ENCODE measurements at places on chromosomes 1 and 21. TPM values are rescaled to one million over a fixed set of nuclear protein-coding genes. Genes with fewer than 3 reads are reported as not detected.
A peak's percentile ranks its signal among the peaks of the same experiment; 100 is the strongest.

DNA sequence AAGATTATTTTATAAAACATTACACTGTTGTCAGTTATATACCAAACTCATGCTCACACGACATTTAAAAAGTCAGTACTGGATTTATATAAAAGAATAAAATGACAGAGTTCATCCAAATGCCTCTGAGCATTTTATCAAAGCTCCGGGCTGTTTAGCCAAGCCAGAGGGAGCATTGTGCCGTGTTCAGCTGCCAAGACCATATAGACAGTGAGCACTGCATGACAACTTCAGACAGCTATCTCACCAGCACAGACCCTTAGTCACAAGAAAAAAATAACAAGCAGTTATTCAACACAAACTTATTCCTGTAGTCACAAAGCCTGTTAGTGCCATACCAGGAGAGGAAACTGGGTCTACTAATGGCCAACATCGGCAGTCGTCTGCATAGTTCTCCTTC is 88.0 kb upstream of the PBX1 start:
- no peaks in the 10 kb centered on the region for H3K27me3 ChIP-seq
- DNase-seq: no peak
- no peaks in the 10 kb centered on the region for H3K4me1 ChIP-seq
- H3K27ac ChIP-seq: no peak overlapping the region
- H3K4me3 ChIP-seq: no peak overlapping the region

LCE3D gene
- not detected for total RNA-seq

DNA sequence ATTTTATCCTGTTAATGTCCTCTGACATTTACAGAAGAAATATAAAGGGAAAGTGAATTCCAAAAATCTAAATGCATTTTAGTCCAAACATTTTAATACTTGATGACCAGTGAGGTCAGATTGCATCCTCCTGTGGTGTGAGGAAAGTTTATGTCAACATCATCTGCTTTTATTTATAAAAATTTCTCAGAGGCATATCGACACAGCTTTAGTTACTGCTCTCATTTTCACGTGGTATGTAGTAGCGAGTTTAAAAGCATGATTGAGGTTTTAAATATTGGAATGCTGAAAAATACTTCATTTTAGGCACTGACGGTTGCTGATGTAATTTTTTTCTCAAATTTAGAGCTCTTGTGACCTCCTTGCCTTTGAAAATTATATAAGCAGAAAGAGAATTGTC is 234.8 kb downstream of the HMCN1 start:
- no peak overlapping the region for H3K4me3 ChIP-seq
- H3K36me3 ChIP-seq: no peaks in the 10 kb centered on the region
- H3K4me1 ChIP-seq: no peaks in the 10 kb centered on the region
- peak; percentile 9 for DNase-seq
- H3K27me3 ChIP-seq: no peaks in the 10 kb centered on the region

DNA sequence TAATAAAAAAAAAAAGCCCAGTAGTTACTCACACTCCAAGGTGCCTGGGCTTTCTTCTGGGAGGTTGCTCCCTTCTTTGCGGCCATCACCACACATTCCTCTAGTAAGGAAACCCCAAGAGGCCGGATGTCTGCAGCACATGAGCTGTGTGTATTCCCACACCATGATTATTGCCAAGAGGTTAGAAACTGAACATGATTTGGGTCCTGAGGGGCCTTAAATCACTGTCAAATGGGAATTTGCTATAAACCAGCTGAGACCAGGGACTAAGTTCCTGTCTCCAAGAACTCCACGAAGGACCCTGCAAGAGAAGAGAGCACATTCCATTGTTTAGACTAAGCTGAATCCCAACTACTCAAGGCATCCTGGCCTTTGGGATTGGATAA is 85.3 kb upstream of the SSX2IP start:
- DNase-seq: no peak
- no peaks in the 10 kb centered on the region for H3K27me3 ChIP-seq
- H3K36me3 ChIP-seq: no peaks in the 10 kb centered on the region
- H3K4me3 ChIP-seq: no peak overlapping the region
- no peak overlapping the region for H3K27ac ChIP-seq
- no peaks in the 10 kb centered on the region for H3K4me1 ChIP-seq

GRCh38 chr1:109322974-109323373 is 16.2 kb upstream of the MYBPHL start:
- H3K36me3 ChIP-seq: peaks cover 31% of the 10 kb centered on the region
- no peak for DNase-seq
- H3K4me3 ChIP-seq: no peak overlapping the region
- no peaks in the 10 kb centered on the region for H3K27me3 ChIP-seq

FMO3 gene
- 19.3 TPM for total RNA-seq

DNA sequence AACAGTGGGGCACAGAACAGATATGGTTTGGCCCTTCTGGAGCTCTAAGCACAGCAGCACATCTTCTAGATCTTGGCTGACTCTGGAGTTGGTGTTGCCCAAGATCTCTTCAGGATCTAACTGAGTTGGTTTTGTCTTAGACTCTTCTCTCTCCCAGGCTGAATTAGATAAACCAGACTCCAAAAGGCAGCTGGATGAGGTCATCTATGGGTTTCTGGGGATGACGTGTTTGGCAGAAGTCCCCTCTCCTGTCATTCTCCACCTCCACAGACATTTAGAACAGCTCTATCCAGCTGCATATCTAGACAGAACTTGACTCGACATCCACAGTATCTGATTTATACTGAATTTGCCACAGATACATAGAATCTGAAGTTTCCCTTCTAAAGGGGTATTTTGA is 75.3 kb downstream of the ST6GALNAC5 start:
- no peak overlapping the region for H3K4me3 ChIP-seq
- H3K36me3 ChIP-seq: no peaks in the 10 kb centered on the region
- no peaks in the 10 kb centered on the region for H3K4me1 ChIP-seq
- H3K27ac ChIP-seq: no peak overlapping the region
- no peak for DNase-seq
- no peaks in the 10 kb centered on the region for H3K27me3 ChIP-seq

QSOX1 gene
- total RNA-seq: 111 TPM

DNA sequence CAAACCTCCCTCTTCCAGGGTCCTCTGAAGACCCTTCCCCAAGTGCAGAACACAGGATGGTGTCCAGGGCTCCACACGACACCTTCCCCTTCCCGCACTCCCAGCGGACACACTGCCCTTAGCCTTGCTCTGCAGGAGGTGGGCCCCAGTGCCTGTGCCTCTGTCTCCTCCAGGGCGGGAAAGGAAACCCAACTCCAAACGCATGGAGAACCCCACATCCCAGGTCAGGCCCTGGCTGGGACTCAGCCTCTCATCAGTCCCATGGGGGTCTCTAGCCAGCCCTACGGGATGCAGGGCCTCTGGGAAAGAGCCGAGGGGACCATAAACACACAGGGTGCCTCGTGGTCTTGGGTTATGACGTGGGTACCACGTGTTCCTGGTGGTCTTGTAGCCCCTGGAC is 5.6 kb upstream of the SMYD3 start:
- no peaks in the 10 kb centered on the region for H3K4me1 ChIP-seq
- no peaks in the 10 kb centered on the region for H3K36me3 ChIP-seq
- DNase-seq: no peak
- no peaks in the 10 kb centered on the region for H3K27me3 ChIP-seq
- H3K27ac ChIP-seq: no peak overlapping the region
- H3K4me3 ChIP-seq: no peak overlapping the region

DNA sequence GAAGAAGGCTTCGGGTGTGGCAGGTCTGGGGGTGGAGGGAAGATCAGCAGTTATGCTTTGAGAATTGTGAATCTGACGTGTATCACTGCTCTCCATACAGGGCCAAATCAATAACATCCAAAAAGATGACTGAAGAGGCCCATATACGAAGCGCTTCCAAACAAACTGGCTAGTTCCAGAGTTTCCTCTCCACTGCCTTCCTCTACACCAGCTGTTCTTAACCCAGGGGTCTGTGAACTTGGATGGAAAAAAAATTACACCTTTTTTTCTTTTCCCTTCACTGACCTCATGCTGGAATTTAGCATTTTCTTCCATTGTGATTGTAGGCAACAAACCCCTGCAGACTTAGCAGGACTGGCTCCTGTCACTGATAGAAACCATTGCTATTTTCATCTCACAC is 77.1 kb upstream of the NBL1 start:
- H3K4me3 ChIP-seq: no peak overlapping the region
- no peak overlapping the region for H3K27ac ChIP-seq
- H3K4me1 ChIP-seq: no peaks in the 10 kb centered on the region
- no peaks in the 10 kb centered on the region for H3K27me3 ChIP-seq
- no peaks in the 10 kb centered on the region for H3K36me3 ChIP-seq

DNA sequence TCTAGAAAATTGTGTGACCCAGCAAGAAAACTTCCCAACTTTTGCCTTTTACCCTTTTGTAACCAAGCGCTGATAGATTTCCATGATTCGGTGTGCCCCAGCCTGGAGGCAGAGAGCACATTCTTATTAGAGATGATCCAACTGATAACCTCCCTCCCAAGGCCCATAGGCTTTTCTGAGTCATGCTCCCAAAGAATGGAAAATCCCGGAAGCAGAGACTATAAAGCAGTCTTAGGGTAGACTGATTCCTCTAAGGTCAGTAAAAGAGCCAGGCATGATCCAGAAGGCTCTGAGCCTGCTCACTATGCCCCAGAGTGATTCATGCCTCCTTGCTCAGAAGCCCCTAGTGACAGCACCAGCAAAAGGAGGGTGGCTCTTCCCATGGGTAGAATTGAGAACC is 4.3 kb downstream of the CAMK1G start:
- H3K4me1 ChIP-seq: peaks cover 14% of the 10 kb centered on the region
- H3K36me3 ChIP-seq: no peaks in the 10 kb centered on the region
- DNase-seq: no peak
- H3K4me3 ChIP-seq: no peak overlapping the region

DNA sequence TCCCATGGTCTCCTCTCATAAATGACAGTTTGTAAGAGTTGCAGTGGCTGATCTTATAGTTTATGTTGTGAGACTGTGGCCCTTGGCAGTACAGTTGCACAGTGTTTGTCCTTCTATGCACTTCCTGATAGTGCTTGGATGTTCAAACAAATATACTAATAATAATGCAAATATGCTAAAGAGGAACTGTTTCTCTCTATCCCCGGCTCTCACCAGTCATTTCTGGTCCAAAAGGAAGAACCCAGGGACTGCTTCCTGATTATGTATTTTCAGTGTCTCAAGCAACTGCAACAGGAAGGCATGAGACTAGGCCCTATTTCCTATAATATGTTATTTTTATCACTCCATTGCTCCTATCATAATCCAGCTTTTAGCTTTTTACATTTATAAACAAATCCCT is 17.0 kb upstream of the SUCO start:
- H3K36me3 ChIP-seq: no peaks in the 10 kb centered on the region
- no peak overlapping the region for H3K27ac ChIP-seq
- H3K4me3 ChIP-seq: no peak overlapping the region
- no peak for DNase-seq

DNA sequence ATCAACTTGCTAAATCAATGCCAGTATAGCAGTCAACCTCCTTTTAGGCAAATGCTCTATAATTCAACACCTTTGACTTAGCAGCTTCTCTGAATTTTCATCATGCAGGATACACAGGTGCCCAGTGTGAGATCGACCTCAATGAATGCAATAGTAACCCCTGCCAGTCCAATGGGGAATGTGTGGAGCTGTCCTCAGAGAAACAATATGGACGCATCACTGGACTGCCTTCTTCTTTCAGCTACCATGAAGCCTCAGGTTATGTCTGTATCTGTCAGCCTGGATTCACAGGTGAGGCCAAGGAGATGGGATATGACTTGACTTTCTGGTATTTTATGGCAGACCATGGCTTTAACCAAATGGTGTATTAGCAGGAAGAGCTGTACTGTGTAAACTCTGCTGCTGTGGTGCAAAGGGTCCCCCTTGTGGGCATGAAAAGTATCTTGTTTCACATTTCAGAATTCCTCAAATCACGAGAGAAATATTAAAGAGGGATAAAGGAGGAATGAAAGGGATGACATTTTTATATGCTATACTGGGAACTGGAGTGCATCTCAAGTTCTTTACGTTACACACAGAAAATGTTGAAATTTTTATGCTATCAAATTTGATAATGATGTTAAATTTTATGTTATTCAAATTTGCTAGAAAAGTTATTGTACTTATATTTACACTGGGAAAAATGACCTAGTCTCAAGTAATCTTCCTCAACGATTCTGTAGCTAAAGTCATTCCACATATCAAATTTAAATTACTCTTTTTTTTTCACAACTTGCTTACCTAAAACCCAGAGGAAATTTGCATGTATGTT is 88.9 kb downstream of the CRB1 start:
- H3K27me3 ChIP-seq: no peaks in the 10 kb centered on the region
- no peak overlapping the region for H3K27ac ChIP-seq
- H3K36me3 ChIP-seq: no peaks in the 10 kb centered on the region
- no peak overlapping the region for H3K4me3 ChIP-seq
- peak; percentile 64 for DNase-seq

TNFAIP8L2 gene
- total RNA-seq: 6.3 TPM

TFF3 gene
- 22.4 TPM for total RNA-seq

DNA sequence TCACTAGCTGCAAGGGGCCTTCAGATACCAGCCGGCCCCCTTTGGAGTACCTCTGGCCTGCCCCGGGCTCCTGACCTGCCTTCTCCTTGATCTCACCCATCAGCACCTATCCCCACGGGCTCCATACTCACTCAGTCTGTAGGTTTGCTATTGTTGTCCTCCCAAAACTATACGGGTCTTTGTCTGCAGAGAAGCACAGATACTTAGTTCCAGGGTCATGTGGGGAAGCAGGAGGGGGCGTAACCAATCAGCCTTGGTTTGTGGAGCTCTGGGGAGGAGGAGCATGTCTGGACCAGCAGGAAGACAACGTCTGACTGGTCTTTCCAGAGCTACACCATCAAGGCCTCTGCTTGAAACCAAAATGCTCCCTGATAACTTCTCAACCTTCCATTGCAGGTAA is 15.2 kb downstream of the TMEM63A start:
- no peak overlapping the region for H3K4me3 ChIP-seq
- H3K36me3 ChIP-seq: peaks cover 7% of the 10 kb centered on the region
- DNase-seq: no peak
- H3K27me3 ChIP-seq: no peaks in the 10 kb centered on the region
- H3K4me1 ChIP-seq: no peaks in the 10 kb centered on the region

DNA sequence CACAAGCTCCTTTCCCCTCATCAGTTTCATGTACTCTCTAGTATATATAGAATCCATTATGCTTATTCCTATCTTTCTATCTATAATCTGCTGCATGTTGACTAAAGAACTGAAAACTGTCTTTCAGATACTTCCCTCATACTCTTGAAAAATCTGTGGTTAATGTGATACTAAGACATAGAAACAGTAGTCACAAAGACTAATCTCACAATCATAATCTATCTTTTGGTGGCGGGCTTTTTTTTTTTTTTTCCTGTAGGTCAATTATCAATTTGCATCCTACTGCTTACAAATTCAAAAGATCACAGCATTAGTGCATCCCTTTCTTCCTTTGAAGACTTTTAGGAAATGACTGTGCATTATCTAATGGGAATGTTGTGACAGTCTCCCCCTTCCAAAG is 4.7 kb downstream of the UBR4 start:
- no peak for DNase-seq
- H3K4me1 ChIP-seq: peaks cover 13% of the 10 kb centered on the region
- H3K4me3 ChIP-seq: no peak overlapping the region
- peaks cover 11% of the 10 kb centered on the region for H3K36me3 ChIP-seq
- H3K27me3 ChIP-seq: no peaks in the 10 kb centered on the region

DNA sequence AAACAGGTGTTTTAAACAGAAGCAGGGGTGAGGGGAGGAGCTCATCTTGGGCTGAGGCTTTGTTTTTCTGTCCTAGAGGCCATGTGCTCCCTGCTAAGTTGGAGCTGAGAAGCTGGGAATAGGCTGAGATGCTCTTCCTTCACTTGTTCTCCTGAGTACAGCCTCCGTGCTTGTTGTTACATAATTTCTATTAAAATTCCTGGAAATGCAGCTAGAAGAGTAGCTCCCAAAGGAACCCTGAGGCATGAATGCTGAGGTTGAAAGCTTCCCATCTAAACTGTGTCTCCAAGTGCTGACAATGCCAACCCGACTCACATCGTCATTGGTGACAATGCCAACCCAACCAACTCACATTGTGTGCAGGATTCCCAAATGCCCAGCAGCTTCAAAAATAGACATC is 12.6 kb upstream of the ITPKB start:
- no peaks in the 10 kb centered on the region for H3K27me3 ChIP-seq
- no peaks in the 10 kb centered on the region for H3K4me1 ChIP-seq
- H3K27ac ChIP-seq: no peak overlapping the region
- DNase-seq: no peak
- H3K4me3 ChIP-seq: no peak overlapping the region

Measured in kidney (tissue), 22 donors.